Pons (tissue), 1 donor: ENCODE measurements at places on chromosomes 3 and 15.

- DNase-seq: no peak
These were observed at the start of gene MORC1 for GRCh38 chr3:109117939-109118338. Gene MORC1 (minus strand): TSS chr3:109118134. CDS start chr3:109118059, 75 bp downstream.

GRCh38 chr3:66709532-66709931, 208.7 kb upstream of the LRIG1 start:
- no peak for DNase-seq

DNA sequence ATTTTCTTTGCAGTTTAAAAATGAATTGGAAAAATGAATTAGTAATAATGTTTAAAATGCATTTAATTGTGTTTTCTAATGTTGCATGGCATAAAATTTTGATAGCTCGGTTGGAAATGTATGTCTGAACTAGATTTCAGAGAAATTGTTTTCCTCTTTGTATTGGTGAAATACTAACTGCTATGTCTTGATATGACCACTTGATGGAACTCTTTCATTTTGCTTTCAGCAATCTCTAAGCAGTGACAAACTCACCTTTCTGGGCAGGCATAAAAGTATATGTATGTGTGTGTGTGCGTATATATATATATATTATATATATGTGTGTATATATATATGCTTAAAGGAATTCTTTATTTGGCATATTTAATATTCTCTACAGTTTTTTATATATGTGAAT, 239.3 kb upstream of the ZNF717 start:
- peak; percentile 36 for DNase-seq

DNA sequence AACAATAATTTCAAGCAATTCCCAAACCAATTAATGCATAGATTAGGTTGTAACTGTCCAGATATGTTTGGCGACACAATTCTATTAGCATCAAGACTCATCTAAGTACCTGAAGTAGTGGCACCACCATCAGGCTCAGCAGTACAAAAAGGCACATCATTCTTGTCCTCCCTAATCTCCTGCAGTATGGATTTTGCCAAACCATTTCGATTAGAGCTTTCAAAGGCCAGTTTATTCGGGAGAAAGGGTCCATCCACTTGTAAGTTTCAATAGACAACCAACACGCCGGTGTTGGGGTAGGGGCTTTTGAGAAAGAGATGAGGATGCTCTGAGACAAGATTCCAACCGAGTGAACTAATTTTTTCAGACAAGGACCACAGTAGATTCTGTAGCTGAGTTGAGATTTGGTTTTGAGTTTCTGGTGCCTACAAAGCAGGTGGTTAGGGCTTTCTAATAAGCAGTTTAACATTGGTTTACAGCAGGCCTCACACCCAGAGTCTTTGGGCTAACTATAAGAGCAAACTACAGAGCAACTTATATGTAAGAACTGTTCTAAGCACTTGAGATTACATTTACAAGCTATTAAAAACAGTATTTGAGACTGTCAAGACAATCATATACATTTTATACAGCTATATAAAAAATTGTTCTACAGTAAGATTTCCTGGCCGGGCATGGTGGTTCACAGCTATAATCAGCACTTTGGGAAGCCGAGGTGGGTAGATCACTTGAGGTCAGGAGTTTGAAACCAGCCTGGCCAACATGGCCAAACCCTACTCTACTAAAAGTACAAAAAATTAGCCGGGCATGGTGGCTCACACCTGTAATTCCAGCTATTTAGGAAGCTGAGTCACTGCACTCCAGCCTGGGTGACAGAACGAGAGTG, 4.5 kb downstream of the RPL22L1 start:
- DNase-seq: no peak

GRCh38 chr15:41984622-41985021, 12.3 kb upstream of the EHD4 start:
- DNase-seq: no peak

- DNase-seq: no peak
These were observed 6.9 kb downstream of the PLXND1 start for GRCh38 chr3:129599607-129600006.

- DNase-seq: peak; percentile 42
These were observed 70.8 kb upstream of the ZBTB20 start for GRCh38 chr3:115217678-115218451.
